ENCODE measurements at places on chromosomes 2 and 18.

- no peak for DNase-seq
These were observed 34.6 kb upstream of the SLC14A1 start for GRCh38 chr18:45689396-45689795.

DNA sequence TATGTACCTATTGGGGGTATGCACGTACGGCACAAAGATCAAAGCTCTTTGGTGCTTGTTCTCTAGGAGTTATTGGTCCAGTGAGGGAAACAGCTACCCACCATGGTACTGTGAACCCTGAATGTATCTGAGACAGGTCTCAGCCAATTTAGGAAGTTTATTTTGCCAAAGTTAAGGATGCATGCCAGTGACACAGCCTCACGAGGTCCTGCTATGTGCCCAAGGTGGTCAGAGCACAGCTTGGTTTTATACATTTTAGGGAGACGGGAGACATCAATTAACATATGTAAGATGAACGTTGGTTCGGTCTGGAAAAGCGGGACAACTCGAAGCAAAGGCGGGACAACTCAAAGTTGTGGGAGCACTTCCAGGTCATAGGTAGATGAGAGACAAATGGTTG lies 75.8 kb downstream of the SOWAHC start:
- DNase-seq = no peak

DNA sequence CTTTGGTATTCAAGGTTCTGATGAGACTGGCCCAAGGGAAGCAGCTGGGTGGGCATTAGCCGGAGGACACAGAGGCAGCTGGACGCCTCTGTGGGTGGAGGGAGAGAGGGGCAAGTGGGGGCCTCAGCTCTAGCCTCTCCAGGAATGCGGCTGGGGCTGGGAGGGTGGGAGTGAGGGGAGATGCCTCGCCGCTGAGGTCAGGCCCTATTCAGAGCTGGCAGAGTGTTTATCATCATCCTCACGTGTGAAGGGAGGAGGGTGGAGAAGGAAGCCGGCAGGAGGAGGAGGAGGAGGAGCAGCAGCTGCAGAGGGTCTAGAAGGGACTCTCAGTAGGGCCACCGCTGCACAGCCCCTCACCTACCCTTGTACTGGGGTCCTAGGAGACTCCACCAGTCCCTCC lies 43.1 kb downstream of the TNS1 start:
- no peak for DNase-seq

- no peak for DNase-seq
These were observed 53.7 kb downstream of the GPD2 start for GRCh38 chr2:156489750-156490465.

- no peak for DNase-seq
These were observed 268.9 kb downstream of the SP3 start for GRCh38 chr2:173696274-173696673.

DNA sequence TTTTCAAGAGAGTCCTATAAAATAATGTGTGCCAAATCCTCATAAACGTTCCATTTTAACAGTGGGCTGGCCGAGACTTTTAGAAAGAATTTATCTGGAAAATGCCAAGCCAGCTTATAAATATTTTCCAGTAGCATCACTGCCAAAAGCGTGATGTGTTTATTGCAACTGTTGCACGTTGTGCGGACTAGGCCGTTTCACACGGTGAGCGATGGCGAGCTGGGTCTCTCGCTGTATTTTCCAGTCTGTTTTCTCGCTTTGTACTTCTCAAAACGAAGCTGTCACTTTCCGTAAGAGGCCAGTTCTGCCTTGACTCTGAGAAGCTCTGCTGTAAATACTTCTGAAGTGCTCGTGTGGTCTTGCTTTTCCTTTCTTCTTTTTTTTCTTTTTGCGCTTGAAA lies 65.0 kb upstream of the ZNF236 start:
- DNase-seq = no peak

GRCh38 chr2:161332371-161332967 lies 24.2 kb downstream of the PSMD14 start:
- DNase-seq = no peak

DNA sequence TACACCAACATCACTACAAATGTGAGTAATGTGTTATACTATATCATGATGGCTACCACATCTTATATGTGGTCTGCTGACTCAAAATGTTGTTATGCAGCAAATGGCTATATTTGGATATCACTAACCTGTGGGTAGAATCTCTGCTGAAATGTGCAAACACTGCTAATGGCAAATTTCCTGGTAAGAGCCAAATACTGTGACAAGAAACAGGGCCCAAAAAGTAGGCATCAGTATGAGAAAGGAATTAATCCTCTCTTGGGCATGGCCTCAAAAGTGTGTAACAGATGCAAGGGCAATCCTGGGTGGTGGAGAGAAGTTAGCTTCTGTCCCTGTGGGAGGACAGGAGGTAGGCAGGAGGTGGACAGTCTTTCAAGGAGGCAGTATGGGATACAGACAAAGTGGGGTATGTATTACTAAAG lies 13.3 kb downstream of the ATF2 start:
- DNase-seq = no peak
